Hepatocyte (in vitro differentiated cells): ENCODE measurements at places on chromosomes 16 and 17. TPM values are rescaled to one million over a fixed set of nuclear protein-coding genes. Genes with fewer than 3 reads are reported as not detected.

Gene SLC7A6OS
- total RNA-seq, result 8.8 and 13.0 TPM in 2 replicates

Gene MT1A
- not detected in 2 replicates for total RNA-seq

Gene RBFOX1
- total RNA-seq, result 1.00 and 1.5 TPM in 2 replicates

Gene HOXB1
- total RNA-seq, result not detected in 2 replicates

Gene ASGR1
- 59.6 and 74.0 TPM in 2 replicates for total RNA-seq

Gene CCL23
- total RNA-seq, result not detected in 2 replicates

Gene TBC1D26
- 0.40 and 1.7 TPM in 2 replicates for total RNA-seq

Gene AATK
- 5.7 and 6.7 TPM in 2 replicates for total RNA-seq

Gene MRM1
- total RNA-seq, result 4.7 and 5.5 TPM in 2 replicates

Gene FOXC2
- total RNA-seq, result 0.36 TPM in 1 of 2 replicates, not detected in the other

Gene CTRB2
- total RNA-seq, result not detected in 2 replicates

Gene CENPN
- 13.6 and 14.2 TPM in 2 replicates for total RNA-seq

GRCh38 chr16:57653936-57654335, 14.2 kb upstream of the ADGRG3 start:
- no peak for DNase-seq

DNA sequence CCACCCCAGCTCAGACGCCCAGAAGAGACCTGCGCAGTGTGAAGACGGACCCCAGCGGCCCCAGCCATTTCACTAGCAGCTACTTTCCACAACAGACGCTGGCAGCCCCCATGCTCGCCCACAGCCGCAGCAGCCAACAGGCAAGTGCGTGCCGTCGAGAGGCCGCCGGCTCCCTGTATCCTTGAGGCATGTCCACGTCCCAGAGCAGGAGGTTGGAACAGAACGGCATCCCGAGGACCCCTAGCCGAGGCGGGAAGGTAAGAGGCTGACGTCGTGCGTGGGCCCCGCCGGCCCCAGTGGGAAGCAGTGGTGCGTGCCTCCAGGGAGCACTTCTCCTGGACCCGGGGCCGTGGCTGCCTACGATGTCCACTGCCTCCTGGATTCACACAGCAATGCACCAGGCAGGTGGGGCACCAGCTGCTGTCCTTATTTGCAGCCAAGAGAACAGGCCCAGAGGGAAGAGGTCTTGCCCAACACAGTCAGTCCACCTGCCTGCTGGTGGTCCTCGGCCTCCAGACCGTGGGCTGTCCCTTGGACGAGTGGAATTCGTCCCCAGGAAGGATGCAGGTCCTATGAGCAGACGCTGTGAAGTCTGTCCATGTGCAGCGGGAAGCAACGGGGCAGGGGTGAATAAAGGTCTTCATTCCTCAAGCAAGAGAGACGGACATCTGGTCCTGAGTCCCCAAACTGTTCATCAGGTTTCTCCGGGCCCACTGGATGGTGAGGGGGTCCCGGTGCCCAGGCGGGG, 38.5 kb downstream of the SLC7A5 start:
- no peak for DNase-seq

GRCh38 chr17:72136692-72137091, 15.9 kb downstream of the SOX9 start:
- no peak for DNase-seq

DNA sequence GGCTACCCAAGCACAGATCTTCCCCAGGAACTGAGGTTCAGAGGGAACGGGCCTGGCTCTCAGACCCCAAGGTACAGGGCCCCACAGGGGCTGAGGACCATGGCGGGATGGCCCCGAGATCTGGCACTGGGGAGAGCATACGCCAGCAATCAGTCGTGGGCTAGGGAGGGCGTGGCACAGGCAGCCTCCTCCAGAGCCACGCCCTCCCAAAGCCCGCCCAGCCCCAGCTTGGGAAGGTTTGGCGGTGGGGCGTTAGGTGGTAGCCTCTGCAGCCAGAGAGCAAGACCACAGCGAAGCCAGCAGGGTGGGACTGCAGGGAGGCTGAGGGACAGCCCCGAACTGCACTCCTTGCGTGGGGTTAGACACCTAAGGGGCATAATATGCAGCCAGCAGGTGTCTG, 11.6 kb downstream of the WNT9B start:
- DNase-seq, result no peak

GRCh38 chr17:7261379-7262191, 693 bp downstream of the CLDN7 start:
- peak; percentile 38 for DNase-seq

GRCh38 chr16:86757704-86758040, 179.3 kb downstream of the FOXL1 start:
- DNase-seq, result no peak

- DNase-seq, result no peak
These were observed 26.9 kb upstream of the CLEC18A start for GRCh38 chr16:69924041-69924775.

DNA sequence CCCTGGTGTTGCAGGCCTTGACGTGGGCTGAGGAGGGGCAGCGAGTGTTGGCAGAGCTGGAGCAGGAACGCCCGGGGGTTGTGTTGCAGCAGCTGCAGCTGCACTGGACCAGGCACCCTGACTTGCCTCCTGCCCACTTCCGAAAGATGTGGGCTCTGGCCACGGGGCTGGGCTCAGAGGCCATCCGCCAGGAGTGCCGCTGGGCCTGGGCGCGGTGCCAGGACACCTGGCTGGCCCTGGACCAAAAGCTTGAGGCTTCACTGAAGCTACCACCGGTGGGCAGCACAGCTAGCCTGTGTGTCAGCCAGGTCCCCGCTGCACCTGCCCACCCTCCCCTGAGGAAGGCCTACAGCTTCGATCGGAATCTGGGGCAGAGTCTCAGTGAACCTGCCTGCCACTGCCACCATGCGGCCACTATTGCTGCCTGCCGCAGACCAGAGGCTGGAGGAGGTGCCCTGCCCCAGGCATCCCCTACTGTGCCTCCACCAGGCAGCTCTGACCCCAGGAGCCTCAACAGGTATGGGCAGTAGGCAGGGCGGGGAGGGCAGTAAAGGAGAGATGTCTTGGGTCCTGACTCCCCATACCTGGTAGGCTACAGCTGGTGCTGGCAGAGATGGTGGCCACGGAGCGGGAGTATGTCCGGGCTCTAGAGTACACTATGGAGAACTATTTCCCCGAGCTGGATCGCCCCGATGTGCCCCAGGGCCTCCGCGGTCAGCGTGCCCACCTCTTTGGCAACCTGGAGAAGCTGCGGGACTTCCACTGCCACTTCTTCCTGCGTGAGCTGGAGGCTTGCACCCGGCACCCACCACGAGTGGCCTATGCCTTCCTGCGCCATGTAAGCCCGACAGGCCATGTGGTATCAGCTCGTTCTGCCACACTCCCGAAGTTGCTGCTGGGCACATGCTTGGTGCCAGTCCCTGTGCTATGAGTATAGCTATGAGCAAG, 5.6 kb downstream of the PLEKHG4 start:
- peak; percentile 66 for DNase-seq

- no peak for DNase-seq
These were observed 21.6 kb downstream of the C17orf58 start for GRCh38 chr17:67974598-67975066.

DNA sequence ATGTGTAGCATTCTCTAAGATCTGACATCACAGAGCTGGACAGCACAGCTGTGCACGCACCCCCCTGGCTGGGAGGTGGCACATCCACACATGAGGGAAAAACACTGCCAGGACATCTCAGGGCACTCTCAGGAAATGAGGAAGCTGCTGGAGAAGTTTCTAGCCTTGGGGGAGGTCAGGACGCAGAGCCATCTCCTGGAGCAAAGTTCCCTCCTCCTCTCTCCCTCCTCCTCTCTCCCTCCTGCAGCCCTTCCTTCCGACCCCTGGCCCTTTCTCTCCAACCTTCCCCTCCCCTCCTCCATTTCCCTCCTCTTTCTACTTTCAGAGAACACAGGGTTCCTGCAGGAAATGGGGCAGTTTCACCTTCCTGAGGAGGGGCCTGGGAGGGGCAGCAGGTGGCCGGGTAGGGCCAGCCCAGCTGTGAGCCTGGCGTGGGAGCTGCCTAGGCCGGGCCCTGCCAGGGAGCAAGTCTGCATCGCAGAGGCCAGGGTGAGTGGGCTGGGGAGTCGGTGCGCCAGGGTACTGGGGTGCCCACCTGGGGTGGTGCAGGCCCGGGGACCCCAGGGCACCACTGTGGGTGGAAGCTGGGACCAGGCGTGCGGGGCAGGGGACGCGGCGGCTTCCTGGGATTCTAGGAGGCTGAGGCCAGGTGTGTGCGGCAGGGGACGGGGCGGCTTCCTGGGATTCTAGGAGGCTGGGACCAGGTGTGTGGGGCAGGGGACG, at the start of gene DPEP1:
DPEP1 (plus strand) TSS at position 412 of the 723 bp plus-strand sequence. CDS start 16,769 bp downstream, outside the sequence.
- DNase-seq, result no peak

DNA sequence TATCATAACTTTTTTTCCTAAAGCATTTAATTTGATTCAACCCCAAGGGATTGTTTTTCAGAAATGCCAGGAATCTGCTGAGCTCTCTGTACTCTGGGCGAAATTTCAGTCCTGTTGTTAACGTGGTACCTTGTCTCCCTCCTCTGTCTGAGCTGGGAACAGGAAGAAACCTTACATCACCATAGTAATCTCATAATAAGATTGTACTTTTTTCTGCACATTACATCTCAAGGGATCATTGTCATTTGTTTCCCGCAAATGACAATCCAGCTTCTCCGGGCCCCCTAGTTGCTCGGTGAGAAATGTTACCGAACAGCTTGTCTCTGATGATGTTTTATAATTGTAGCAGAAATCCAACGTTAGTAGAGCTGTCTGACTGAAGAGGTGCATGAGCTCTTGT, 152.7 kb upstream of the ERCC4 start:
- peak; percentile 60 for DNase-seq

DNA sequence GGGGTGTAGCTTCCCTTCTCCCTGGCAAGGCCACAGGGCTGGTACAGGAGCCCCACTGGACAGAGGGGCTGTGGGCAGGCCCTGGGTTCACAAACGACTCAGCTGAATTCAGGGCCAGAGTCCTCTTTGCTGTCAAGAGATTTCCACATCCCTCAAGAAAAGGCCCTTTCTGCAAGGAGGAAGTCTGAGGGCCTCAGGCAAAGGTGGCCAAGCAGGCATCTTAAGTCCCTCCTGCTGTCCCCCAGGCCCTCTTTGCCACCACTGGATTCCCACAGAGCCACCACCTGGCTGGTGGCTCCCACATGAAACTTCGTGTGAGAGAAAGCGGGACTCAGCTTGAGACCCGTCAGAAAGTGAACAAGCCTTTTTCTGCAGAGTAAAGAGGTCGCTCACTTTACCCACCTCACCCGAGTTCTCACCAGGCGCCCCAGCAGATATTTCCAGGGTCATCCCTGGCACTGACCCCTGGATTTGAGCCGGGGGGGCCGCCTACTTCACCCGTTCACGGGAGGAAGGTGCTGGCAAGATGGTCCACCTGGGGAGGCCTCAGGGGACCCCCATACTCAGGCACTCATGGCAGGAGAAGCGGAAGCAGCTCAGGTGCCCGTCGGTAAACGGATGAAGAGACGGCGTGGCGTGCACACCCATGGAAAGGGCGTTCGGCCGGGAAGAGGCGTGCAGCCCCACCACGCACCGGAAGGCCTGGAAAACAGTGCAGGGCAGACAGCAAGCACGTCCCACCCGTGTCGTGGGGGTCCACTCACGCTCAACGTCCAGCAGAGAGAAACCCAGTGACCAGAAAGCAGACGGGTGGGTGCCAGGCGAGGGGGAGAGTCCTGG, 3.6 kb downstream of the RNF166 start:
- DNase-seq, result no peak

- no peak for DNase-seq
These were observed 6.5 kb upstream of the CTCF start for GRCh38 chr16:67555795-67556212.

- no peak for DNase-seq
These were observed 67.4 kb downstream of the MAP2K4 start for GRCh38 chr17:12088035-12088434.

GRCh38 chr16:57113042-57113453, 20.7 kb downstream of the CPNE2 start:
- DNase-seq, result no peak

- DNase-seq, result no peak
These were observed 49.0 kb downstream of the RHOT1 start for GRCh38 chr17:32191306-32191705.

DNA sequence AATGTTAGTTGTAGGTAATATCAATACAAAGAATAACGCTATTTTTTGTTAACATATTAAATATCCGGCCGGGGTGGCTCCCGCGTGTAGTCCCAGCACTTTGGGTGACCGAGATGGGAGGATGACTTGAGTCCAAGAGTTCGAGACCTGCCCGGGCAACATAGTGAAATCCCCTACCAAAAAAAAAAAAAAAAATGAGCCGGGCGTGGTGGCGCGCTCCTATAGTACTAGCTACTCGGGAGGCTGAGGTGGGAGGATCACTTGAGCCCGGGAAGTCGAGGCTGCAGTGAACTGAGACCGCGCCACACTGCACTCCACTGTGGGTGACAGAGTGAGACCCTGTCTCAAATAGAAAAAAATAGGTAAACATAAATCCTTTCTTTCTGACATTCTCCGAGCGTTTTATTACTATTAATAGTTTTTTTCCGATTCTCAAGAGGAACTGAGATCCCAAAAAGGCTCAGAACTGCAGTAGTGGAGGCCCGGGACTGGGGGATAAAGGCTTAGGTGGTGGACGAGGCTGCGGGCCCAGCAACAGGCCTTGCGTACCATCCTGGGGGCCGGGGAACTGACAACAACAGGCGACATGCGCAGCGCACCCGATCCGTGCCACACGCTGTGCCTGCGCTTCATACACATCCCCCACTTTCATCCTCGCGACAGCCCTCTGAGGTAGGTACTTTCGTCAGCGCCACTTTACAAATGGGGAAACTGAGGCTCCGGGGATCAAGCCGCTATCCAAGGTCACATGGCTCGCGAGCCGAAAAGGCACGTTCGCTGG, 919 bp downstream of the N4BP1 start:
- DNase-seq, result peak; percentile 46

- no peak for DNase-seq
These were observed 96.5 kb downstream of the GOSR1 start for GRCh38 chr17:30573603-30574175.

DNA sequence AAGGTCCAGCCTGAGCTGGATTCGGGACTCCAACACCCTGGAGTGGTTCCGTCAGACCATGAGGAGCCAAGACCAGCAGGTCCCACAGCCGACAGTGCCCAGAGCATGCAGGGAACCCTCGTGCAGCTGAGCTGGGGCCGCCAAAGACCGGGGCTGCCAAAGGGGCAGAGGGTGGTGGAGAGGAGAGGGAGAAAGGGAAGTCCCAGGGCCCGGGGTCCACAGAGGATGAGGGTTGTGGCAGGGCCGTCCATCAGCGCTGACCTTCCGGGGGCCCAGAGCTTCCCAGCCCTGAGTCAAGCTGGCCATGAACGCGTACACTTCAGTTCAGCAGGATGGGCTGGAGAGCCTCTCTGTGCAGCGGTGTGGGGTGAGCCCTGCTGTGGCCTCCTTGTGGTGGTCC, 6.7 kb upstream of the CAPN15 start:
- DNase-seq, result no peak

DNA sequence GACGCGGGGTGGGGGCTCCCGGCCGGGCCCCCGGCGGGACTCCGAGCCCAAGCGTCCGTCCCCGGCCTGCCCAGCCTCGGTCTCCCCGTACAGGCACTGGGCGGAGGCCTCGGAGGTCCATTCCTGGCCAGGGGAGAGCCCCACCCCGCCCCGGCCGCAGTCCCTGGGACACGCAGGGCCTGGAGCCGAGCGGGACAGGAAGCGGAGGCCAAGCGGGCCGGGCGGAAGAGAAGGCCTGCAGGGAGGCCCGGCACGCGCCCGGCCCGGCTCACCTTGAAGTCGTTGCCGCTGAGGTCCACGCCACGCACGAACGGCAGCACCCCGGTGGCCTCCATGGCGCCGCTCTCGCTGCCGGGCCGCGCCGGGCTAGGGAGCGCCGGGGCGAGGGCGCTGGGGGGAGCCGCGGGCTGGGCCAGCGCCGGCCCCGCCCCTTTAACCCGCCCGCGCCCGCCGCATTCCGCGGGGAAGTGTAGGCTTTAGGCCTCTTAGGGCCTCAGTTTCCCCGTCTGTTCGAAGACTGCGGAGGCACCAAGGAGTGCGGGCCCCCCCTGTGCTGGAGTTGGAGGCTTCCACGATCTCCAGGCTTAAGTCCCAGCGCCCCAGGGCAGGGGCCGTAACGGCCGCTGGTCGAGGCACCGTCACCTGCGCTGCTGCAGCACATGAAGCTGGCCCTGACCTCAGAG, at the start of gene FLII:
FLII (minus strand) TSS at position 383 of the 683 bp plus-strand sequence; CDS start at position 335, 48 bp downstream.
- peak; percentile 86 for DNase-seq
